Midbrain (tissue), 1 donor: ENCODE measurements at places on chromosomes 2 and 18.

- no peak for DNase-seq
These were observed 893.0 kb downstream of the DSC3 start for GRCh38 chr18:30149585-30149984.

DNA sequence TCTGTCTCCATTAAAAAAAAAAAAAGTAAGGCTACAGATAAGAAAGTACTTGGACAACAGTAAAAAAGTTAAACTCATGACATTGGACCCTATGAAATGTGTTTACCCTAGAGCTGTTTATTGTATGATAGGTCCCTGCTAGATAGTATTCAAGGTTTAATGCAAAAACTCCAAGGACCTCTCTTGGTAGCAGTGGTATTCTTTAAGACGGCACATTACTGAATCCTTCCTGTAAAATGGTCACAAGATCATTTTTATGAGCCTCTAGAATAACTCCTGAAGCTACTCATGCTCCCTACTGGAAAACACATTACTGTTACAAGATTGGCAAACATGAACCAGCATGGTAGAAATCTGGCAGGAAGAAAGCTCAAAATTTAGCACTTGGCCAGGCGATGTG is 38.8 kb downstream of the GALM start:
- DNase-seq = no peak

- DNase-seq = peak; percentile 13
These were observed 123.1 kb downstream of the RTTN start for GRCh38 chr18:70082430-70082829.

DNA sequence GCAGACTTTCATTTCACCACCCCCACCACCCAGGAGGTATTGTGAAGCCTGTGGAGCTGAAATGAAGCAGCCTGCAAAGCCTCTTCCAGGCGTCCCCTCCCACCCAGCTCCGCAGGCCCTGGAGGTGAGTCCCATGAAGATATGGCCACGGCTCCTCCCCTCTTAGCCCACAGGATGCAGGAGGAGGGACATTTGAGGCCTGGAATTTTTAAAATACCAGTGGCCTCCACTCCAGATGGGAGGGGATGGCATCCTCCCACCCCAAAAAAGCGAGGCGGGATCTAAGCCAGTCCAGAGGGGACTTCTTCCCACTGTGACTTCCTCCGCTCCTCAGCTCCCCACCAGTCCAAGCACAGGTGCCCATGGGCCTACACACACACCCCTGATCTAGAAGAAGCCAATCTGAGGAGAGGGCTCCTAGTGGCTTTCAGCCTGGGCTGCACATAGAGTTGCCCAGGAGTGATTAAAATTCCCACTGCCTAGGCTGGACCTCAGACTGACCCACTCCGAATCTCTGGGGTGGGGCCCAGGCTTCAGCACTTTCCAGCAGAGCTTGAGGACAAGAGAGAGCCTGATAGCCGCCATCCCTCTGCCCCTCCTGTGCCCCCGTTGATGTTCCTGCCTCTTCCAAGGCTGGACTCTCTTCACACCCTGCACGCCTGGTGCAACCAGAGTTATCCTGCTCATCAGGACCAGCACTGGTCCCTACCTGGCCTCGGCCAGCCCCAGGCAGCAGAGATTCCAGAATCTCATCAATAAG is 206.9 kb downstream of the TNS1 start:
- no peak for DNase-seq

DNA sequence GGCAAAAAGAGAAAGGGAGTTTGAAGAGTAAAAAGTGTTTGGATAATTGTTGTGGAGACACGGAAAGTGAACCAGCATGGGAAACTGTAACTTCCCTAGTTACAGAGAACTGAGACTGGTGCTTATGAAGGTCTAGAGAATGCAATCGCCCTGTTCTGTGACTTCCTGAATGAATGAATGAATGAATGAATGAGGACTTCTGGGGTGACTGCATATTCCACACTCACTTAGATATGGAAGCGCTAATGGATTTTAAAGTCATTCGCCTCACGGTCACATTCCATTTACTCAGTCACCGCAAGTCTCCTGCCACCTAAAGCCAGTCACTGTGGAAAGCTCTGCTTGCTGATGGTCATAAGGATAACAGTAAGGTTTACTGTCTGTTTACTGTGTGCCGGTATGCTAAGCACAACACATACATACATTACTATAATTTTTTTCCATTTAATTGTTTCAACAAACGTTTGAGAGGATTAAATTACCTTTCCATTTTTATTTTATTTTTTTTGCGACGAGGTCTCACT is 138.2 kb downstream of the CABLES1 start:
- DNase-seq = no peak

DNA sequence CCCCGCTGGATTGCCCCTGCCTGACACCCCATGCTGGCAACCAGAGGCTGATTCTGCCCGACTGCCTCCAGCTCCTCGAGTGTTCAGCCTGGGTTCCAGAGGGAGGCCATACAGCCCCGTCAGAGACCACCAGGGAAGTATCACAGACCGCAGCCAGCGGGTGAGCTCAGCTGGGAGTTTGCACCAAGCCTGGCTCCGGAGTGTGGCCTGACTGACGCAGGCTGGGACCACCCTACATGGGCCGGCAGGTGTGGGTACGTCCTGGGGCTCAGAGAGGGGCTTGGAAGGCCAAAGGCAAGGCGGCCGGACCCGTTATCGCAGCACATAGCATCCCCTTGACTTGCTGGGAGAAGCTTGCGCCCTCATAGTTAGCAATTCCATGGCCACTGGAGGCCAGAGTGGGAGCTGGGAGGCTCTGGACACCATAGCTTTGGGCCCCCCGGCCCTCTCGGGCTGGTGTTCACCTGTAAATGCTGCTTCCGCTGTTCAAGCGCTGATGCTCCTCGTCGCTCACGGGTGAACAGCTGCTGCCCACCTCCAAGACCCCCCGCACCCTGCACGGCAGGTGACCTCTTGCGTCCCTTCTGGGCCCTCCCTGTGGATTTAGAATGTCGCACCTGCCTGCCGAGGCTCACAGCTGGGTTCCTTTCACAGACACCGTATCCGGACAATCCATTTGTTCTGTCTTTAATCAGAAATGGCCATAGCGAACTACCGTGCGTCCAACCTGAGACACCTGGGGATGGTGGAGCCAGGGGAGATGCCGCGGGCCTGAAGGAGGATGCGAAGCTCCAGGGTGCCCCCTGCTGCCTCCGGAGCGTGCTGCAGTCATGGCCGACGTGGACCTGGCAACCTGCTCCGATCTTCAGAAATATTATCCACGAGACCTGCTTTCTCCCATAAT is 31.2 kb upstream of the SLC66A3 start:
- DNase-seq = peak; percentile 50

- DNase-seq = no peak
These were observed 157.6 kb downstream of the FAM210A start for GRCh38 chr18:13568443-13569392.

DNA sequence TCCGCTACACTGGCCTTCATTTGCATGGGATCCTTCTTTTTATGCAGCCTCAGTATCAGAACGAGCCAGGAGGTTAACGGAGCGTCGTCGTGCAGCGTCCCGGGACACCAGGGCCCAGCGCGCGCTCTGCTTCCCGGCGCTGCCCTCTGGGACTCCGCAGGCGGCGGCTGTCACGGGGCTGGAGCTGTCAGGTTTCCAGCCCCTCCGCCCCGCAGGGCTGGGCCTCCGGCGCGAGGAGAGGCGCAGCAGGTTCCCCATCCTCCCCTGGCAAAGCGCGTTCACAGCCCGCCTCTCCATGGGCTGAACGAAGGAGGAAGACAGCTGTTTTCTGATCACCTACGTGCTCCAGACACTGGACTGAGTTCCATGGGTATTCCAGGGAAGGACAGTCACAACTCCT is 12.5 kb upstream of the PAX8 start:
- no peak for DNase-seq

GRCh38 chr18:49399003-49399402 is 61.4 kb downstream of the DYM start:
- no peak for DNase-seq

- no peak for DNase-seq
These were observed 142.1 kb downstream of the TRIB2 start for GRCh38 chr2:12858786-12859185.

- DNase-seq = no peak
These were observed 101.5 kb downstream of the MAP2 start for GRCh38 chr2:209525331-209525730.

- DNase-seq = no peak
These were observed 106.9 kb upstream of the ACVR1C start for GRCh38 chr2:157735532-157735931.
